Osteoblast (primary cell): ENCODE measurements at places on chromosomes 13 and 19. TPM values are rescaled to one million over a fixed set of nuclear protein-coding genes. Genes with fewer than 3 reads are reported as not detected.

GRCh38 chr19:31338069-31338776 lies 11.0 kb downstream of the TSHZ3 start:
- DNase-seq = no peak

GRCh38 chr13:29845440-29846056 lies 4.9 kb downstream of the UBL3 start:
- DNase-seq = no peak

Gene FARP1
- total RNA-seq = 30.6 and 36.2 TPM in 2 replicates

Gene C19orf73
- total RNA-seq = 0.36 TPM in 1 of 2 replicates, not detected in the other

GRCh38 chr13:40974460-40975407 lies 44.4 kb downstream of the ELF1 start:
- DNase-seq = no peak

Gene ARGLU1
- 42.0 and 51.0 TPM in 2 replicates for total RNA-seq

- DNase-seq = no peak
Observed at GRCh38 chr13:99514801-99515200, 13.5 kb downstream of the TM9SF2 start.

GRCh38 chr13:28046981-28047380 lies 53.4 kb downstream of the FLT3 start:
- no peak for DNase-seq

Gene CACNG8
- total RNA-seq = not detected in 2 replicates

Gene MICU2
- 41.0 and 46.0 TPM in 2 replicates for total RNA-seq

Gene PLVAP
- total RNA-seq = not detected in 2 replicates

Gene RAVER1
- 8.0 TPM in 2 replicates for total RNA-seq
